ENCODE measurements at places on chromosomes 5 and 9.
A peak's percentile ranks its signal among the peaks of the same experiment; 100 is the strongest.

DNA sequence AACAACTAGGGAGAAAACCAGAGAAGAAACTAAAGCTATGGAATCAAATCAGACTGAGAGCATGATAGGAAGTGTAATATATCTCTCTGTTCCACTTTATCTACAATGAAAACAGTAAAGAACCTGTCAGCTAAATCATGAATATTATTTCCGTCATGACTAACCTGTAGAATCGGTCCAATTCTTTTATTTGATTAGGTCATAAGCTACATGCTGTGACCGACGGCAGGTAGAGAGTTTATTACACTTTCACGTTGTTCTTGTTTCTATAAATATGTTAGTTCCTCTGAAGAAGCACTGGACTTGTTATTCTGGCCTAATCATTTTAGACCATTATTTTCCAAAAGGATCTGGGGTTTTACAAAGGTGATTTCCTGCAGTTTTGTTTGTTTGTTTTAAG, 91.1 kb downstream of the DMRTA1 start:
- DNase-seq: no peak

GRCh38 chr9:133844398-133844784, 106.2 kb upstream of the SARDH start:
- DNase-seq: no peak

GRCh38 chr5:173688703-173689102, 72.3 kb upstream of the BOD1 start:
- no peak for DNase-seq

DNA sequence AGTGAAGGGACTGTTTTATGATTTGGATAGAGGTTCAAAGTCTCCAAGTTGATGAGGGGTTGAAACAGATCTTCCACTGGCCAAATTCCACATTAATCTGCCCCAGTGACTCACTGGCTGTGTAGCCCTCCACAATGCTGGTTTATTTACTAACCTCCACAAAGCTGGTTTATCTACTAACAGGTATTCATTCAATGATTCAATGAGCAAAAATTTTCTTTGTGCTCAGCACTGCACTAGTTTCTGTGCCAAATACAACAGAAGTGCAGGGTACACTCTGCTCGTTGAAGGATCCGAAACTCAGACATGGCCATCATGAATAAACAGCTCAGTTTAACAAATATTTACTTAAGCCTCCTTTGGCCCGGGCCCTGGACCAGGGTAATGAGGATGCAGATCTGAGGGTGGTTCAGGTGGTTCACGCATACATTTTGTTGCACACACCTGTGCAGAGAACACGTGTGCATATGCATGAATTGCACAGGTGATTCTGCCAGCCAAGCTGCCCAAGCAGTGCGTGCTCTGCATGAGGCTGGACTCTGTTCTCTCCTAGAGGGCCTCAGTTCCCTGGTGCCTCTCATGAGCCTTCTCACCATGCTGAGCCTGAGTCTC, 71.0 kb downstream of the SH3PXD2B start:
- DNase-seq: peak; percentile 58

GRCh38 chr9:89077519-89077918, 86.3 kb downstream of the S1PR3 start:
- DNase-seq: peak; percentile 15

- peak; percentile 86 for DNase-seq
Measured at GRCh38 chr5:157371655-157372471, 88.2 kb upstream of the NIPAL4 start.

DNA sequence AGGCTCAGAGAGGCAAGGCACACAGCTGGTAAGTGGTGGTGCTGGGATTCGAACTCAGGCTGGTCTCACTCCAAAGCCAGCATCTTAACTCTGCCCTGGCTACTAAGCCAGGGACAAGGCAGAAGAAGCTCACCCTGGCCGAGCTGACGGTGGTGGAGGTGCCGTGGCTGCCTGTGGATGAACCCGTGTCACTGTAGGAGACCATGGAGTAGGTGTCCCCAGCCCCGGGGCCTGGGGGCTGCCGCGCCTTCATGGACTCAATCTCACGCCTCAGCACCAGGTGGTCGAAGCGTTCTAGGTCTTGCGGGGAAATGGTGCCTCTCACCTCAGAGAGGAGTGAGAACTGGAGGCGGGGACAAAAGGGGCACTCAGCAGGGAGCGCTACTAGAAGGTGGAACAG, 35.4 kb upstream of the AKNA start:
- DNase-seq: no peak

GRCh38 chr9:6584881-6585597, 60.5 kb downstream of the GLDC start:
- peak; percentile 32 for DNase-seq

- no peak for DNase-seq
Measured at GRCh38 chr5:126360467-126360866, 62.7 kb upstream of the GRAMD2B start.

GRCh38 chr5:96928931-96929708, 6.8 kb upstream of the LNPEP start:
- no peak for DNase-seq

GRCh38 chr9:77819657-77820056, 171.5 kb upstream of the GNA14 start:
- peak; percentile 52 for DNase-seq

DNA sequence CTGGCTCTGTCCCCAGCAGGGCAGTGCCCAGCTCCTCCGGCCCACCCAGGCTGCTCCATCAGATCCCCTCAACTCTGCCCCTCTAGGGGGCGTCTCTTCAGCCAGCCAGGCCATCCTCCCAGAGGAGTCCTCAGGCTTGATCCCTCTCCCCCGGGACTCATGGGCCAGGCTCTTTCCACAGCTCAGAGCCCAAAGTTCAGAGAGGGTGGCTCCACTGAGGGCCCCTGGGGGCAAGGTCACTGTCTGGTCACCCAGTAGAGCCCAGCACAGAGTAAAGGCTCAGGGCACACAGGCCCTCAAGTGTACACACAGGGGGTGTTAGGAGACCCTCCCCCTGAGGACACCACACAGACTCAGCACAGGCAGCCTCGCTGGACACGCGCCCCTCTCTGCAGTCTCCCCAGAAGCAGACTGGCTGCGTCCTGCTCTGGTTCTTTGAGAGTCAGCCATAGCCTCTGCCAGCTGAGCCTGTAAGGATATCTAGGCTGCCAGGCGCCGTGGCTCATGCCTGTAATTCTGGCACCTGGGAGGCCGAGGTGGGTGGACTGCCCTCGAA, 64.8 kb downstream of the PAX5 start:
- DNase-seq: no peak

DNA sequence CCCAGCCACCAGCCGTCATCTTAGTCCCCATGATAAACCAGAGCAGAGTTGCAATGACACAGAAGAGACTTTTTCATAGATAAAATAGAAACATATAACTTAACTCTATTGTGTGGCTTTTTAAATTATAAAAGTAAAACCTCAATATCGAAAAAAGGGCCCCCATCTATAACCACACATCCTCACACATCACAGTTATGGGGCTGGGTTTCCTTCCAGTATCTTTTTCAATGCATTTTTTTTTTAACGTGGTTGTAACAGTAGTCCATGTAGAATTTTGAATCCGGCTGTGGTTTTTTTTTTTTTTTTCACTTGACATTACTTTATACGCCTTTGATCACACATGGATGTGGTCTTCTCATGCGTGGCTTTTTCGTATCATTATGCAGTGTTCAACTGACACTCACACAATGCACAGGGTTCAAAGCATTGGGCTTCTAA, 77.4 kb downstream of the CFAP77 start:
- no peak for DNase-seq

- no peak for DNase-seq
Measured at GRCh38 chr5:6747103-6747502, 33.9 kb downstream of the TENT4A start.

- DNase-seq: peak; percentile 68
Measured at GRCh38 chr9:136644343-136644592, 18.4 kb upstream of the EGFL7 start.

GRCh38 chr5:14351845-14352712, 208.9 kb downstream of the TRIO start:
- peak; percentile 75 for DNase-seq

- peak; percentile 69 for DNase-seq
Measured at GRCh38 chr5:181160152-181160754, 12.9 kb downstream of the OR2V2 start.

DNA sequence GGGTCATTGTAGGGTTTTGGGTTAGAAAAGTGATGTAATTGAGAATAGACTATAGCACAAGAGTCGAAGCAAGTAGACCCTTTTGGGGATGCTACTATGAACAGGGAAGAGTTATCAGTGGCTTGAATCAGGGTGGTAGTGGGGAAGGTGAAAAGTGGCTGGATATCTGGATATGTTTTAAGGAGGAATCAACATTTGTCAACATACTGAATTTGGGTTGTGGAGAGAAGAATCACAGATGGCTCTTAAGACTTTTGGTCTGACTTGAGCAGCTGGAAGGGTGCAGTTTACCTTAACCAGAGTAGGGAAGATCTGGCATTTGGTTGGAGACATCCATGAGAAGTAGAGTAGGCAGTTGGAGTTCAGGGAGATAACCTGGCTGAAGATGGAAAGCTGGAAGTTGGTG, 38.5 kb upstream of the FCHO2 start:
- no peak for DNase-seq

- no peak for DNase-seq
Measured at GRCh38 chr5:17463653-17464052, 34.4 kb upstream of the TAF11L2 start.

- DNase-seq: no peak
Measured at GRCh38 chr9:70554881-70555280, 140.4 kb upstream of the KLF9 start.

DNA sequence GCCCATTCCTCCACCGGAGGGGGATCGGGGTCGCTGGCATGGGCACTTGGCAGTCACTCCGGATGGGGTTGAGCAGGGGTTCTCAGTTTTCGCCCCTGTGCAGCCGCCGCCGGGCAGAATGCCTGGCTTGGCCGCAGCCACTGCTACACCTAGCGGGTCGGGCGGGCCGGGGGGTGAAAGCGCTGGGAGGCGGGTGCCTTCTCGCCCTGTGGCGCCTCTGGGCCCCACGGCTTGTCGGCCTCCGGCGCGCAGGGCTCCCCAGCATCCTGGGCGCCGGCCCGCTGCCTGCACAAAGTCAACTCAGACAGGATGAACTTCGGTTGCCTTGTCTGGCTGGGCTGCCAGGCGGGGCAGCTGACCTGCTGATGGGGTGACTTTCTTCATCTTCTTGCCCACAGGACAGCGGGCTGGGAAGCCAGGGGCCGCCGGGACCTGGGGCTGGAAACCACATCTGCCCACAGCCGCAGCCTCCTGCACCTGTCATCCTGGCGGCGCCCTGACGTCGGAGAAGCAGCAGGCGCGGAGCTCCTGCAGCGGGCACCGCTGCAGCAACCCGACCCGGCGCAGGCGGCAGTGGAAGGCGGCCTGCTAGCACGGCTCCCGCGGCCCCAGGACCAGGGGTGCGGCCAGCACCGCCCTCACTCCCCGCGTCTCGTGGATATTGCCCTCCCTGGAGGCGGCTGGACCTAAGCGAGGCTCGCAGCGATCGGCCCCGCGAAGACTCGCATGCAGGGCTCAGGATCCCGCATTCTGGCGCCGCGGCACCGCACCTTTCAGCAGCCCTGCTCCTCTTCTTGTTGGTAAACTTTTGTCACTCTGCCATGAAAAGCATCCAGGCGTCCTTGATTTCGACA, 1.3 kb upstream of the ANKRD18A start:
- DNase-seq: no peak

DNA sequence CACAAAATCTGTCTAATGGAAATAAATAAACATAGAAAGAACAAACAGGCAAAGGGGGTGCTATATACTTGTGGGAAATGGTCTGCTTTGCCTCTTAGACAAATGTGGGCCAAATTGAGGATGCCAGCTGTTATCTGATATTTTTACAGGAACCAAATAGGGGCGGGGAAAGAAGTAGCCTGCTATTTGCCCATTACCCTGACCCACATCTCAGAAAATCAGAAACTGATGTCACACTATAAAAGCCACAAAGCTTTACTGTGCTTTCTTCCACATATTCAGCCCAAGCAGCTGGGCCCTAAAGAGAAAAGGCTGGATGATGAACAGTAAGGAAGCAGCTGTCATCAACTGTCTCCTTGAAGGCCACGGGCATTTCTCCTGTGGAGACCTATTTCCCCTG, 97.3 kb downstream of the ELAVL2 start:
- DNase-seq: no peak

Data from EH (cell line).